ENCODE measurements at places on chromosomes 2 and 18. TPM values are rescaled to one million over a fixed set of nuclear protein-coding genes. Genes with fewer than 3 reads are reported as not detected.

DNA sequence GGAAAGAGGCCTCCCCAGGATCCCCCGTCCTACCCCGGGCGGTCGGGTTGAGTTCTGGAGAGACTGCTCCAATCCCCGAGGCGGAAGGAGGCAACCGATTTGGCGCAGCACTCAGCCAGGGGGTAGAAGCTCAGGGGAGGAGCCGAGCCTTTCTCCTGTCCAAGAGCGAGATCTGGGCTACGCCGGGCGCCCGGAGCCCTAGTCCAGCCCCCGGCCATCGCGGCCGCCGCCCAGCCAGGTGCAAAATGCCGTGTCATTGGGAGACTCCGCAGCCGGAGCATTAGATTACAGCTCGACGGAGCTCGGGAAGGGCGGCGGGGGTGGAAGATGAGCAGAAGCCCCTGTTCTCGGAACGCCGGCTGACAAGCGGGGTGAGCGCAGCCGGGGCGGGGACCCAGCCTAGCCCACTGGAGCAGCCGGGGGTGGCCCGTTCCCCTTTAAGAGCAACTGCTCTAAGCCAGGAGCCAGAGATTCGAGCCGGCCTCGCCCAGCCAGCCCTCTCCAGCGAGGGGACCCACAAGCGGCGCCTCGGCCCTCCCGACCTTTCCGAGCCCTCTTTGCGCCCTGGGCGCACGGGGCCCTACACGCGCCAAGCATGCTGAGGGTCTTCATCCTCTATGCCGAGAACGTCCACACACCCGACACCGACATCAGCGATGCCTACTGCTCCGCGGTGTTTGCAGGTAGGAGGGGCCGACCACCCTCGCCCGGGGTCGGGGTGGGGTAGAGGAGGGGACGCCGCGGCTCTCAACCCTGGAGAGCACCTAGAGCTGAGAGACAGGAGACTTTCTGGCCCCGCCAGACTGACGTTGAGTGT, at the start of gene DYSF:
Gene DYSF, plus strand, starts transcription at position 158 of the 817 bp plus-strand sequence.
- DNase-seq = no peak

NGEF gene
- 88.1 TPM for total RNA-seq

GRCh38 chr2:75640621-75641121, 5.9 kb upstream of the MRPL19 start:
- peak; percentile 63 for DNase-seq

GRCh38 chr2:32772638-32773447, 145.0 kb downstream of the TTC27 start:
- no peak for DNase-seq

BUB1 gene
- 4.7 TPM for total RNA-seq

GRCh38 chr2:240593026-240593702, 6.6 kb downstream of the CAPN10 start:
- peak; percentile 25 for DNase-seq

GRCh38 chr2:177537636-177538035, 145.1 kb downstream of the AGPS start:
- DNase-seq = no peak

DNA sequence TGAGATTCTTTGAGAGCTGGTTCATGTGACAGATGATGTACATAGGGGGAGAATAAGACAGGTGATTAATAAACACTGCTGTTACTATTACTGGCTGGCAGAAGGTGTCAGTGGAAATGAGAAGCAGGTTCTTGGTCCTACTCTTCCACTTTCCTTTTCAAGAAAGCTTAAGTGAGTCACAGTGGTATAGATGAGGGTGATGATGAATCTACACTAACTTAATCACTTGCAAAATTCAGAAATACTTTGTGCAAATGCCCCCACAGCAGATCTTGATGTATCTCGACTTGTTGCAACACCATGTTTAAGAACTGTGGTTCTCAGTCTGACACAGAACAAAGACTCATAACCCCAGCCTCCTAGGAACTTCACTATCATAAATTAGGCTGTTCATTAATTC, 35.9 kb upstream of the MGAT5 start:
- DNase-seq = no peak

Measured in Peyer's patch (tissue), 4 donors.